CD4-positive, alpha-beta T cell treated with Interleukin-6 for 4 hours (primary cell): ENCODE measurements at places on chromosomes 1 and 21.
A peak's percentile ranks its signal among the peaks of the same experiment; 100 is the strongest.

- no peak for DNase-seq
Measured at GRCh38 chr21:34698270-34699015, 29.6 kb downstream of the CLIC6 start.

- no peak for DNase-seq
Measured at GRCh38 chr21:28069450-28069923, 923.2 kb downstream of the LTN1 start.

- DNase-seq = no peak
Measured at GRCh38 chr1:216902669-216903381, 179.6 kb upstream of the ESRRG start.

GRCh38 chr21:29645666-29646553 is 293.9 kb downstream of the GRIK1 start:
- DNase-seq = no peak

DNA sequence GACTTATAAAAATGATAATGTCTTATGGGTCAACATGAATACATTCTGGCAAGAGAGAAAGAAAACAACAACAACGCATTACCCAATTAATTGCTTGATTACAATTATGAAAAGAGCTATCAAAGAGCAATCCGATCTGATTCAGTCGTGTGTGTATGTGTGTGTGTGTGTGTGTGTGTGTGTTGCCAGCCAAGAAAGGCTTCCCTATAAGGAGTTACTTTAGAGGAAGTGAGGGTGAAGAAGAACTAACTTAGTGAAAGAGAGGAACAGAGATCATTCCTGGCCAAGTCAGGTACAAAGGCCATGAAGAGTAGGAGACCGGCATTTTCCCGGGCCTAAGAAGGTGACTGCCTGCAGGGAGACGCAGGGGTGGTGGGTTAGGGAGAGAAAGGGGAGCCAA is 9.4 kb downstream of the TMEM35B start:
- DNase-seq = no peak

GRCh38 chr1:223225481-223225880 is 82.4 kb upstream of the TLR5 start:
- DNase-seq = no peak

DNA sequence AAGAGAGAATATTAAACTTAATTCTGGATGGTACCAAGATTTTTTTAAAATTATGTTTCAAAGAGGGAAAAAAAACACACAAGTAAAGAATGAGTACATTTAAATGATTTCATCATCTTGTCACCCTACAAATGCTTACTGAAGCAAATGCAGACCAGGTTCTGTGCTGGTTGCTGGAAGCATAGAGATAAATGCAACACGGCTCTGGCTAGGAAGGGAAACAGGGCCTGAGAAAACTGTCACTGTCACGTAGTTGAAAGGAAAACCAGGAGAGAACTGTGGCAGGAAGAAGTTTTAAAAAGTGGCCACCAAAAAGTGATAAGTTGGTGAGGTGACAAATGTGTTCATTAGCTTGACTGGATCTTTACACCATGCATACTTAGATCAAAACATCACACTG is 336.9 kb upstream of the NFIA start:
- no peak for DNase-seq

DNA sequence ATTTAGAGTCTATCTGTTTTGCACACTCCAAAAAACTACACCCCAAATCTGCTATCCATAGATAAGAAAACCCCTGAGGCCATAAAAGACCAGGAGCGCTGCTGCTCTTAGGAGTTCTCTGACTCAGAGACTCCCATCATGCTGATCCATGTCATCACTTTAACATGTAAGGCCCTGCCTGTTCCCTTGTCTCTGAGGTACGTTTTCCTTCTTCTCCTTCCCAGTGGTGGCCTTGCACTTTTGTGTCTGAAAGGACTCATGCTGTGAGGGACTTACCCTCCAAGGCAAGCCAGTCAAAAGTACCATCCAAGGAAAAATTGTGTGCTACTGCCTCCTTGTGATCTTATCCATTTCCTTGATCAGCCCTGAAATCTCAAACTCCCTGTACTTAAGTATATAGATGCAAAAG is 427.4 kb upstream of the NCAM2 start:
- DNase-seq = no peak

DNA sequence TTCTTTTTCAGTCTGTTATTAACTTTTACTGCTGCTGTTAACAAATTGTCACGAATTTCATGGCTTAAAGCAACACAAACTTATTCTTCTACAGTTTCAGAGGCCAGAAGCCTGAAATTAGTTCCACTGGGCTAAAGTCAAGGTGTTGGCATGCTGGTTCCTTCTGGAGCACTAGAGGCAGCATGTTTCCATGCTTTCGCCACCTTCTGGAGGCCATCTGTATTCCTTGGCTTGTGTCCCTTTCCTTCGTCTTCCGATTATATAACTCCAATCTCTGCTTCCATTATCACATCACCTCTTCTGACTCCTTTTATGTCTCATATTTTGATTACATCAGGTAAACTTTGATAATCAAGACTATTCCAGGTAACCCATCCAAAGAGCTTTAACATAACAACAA is 1742.1 kb downstream of the BRINP3 start:
- DNase-seq = no peak

DNA sequence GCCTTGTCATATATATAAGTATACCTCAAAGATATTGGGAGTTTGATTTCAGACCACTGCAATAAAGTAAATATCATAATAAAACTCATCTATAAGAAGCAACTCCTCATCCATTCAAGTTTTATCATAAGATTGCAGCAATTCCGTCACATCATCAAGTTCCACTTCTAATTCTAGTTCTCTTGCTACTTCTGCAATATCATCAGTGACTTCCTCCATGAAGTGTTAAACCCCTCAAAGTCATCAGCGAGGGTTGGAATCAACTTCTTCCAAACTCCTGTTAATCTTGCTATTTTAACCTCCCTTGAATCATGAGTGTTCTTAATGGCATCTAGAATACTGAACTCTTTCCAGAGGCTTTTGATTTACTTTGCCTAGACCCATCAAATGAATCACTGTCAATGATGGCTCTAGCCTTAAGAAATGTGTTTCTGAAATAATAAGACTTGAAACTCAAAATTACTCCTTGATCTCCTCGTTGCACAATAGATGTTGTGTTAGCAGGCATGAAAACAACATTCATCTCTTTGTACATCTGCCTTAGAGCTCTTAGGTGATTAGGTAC is 88.3 kb downstream of the RPE65 start:
- no peak for DNase-seq

DNA sequence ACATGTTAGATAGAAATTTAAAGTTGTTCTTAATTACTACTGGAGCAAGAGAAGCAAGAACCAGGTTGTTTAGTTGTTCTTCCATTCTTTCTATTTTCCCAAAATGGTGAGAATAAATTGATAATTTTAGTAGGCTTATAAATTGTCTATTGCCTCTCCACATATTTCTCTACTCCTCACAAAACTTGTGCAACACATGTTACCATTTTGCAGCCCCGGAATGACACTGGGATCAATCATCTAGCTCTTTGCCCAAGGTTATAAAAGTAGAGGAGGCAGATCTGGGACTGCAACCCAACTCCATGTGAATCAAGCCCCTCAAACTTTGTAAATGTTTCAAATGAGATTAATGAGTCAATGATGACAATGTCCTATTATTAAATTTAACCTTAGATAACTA is 34.9 kb downstream of the PRMT6 start:
- no peak for DNase-seq

- no peak for DNase-seq
Measured at GRCh38 chr1:183548116-183548515, 42.1 kb downstream of the NCF2 start.

DNA sequence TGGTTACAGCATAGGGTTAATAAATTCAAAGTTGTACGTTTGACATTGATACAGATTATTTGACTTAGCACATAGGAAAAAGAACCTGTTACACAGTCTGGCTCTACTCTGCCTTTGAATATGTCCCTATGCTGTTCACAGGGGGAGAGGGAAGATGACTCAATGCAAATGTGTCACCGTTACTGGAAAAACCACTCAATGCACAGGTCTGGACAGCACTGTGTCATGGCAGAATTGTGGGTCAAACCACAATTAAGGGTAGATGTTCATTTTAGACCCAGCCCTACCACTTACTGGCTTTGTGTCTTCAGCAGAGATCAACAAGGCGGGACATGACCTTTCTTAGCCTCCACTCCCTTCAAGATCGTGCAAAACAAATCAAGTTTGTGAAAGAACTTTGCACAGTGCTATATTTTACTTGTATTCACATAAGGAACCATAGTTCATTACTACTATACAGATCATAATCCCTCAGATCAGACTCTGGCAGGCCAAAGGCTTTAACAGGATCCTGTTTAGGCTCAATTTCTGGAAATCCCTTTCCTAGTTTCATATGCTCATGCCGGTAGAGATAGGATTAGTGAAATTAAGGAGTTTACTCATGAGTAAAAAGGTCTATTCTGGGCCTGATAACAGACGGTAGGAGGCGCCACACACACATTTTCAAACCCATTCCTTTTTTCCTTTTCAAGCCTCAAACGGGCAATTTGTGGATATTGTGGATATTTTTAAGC is 22.1 kb downstream of the EIF2D start:
- peak; percentile 72 for DNase-seq

DNA sequence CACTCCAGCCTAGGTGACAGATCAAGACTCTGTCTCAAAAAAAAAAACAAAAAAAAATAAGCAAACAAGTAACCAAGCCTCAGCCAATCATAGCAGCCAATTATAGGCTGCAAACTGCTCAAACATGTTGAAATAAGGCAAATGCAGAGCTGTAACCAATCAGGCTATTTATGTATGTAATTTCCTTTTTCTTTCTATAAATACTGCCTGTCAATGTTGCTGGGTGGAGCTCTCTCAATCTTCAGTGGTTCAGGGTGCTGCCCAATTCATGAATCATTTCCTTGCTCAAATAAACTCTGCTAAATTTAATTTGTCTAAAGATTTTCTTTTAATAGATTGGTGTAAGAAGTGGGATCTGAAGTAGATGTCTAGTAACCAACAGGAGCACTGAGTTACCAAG is 11.6 kb upstream of the CD1D start:
- DNase-seq = no peak

GRCh38 chr1:184326278-184326677 is 60.6 kb upstream of the C1orf21 start:
- no peak for DNase-seq

DNA sequence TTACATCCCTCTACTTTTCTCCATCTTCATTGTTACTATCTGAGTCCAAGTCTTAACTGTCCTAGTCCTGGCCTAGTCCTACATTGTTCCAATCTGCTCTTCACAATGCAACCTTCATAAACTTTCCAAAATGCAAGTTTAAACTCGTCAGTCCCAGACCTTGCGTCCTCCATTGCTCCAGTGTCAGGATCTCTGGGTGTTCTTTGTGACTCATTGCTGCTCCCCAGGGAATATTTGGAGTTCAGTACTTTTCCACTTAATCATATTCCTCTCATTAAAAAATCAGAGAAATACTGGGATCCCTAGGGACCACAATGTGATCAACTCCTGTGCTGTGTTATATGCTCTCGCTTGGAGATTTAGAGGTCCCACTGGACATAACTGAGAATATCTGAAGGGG is 18.0 kb upstream of the KPRP start:
- no peak for DNase-seq

- no peak for DNase-seq
Measured at GRCh38 chr1:20211511-20211931, 25.2 kb upstream of the PLA2G2C start.

DNA sequence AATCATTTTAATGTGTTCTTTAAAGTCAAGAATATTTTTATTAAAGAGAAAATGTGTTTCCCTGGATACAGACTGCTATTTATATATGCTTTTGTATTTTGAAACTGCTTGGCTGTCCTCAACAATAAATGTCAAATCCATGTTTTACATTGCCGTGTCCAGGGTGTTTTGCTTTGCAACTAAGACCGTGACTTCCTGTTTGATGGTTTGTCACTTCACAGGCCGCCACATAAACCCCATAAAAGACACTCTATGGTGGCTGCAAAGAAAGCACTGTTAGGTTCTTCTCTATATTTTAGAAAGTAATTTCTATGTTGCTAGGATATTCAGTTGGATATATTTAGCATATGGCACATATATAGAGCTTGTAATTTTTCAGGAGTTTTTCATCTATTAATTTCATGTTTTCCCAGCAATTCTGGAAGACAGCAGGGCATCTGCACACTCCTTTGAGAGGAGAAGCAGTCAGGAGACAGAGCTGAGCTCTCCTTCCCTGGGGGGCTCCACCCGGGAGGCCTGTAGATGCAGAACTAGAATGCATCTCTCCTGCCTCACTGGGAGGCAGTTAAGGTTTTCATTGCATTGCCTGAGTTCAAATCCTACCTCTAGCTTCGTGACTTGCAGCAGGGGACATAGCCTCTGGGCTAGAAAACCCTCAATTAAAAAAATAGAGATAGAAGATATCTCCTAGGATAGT is 33.1 kb downstream of the PRDM2 start:
- DNase-seq = peak; percentile 55

- no peak for DNase-seq
Measured at GRCh38 chr1:181043025-181043888, 9.5 kb downstream of the MR1 start.

DNA sequence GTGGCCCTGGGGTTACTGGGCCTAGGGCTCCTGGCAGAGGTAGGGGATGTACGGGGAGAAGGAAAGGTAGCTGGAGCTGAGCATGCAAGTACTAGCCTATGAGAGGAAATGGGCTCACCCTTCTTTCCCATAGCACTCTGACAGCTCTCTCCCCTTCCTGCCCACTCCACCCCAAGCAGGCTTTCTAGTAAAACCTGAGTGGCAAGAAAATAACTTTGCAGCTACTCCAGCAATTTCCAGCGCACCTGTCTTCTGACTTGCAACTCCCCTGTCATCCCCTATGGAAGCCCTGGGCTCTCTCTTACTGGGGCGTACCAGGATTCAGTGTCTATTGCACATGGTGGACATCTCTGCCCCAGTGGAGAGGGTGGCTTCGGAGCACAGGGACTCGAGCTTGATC is 6.7 kb upstream of the IVL start:
- no peak for DNase-seq

DNA sequence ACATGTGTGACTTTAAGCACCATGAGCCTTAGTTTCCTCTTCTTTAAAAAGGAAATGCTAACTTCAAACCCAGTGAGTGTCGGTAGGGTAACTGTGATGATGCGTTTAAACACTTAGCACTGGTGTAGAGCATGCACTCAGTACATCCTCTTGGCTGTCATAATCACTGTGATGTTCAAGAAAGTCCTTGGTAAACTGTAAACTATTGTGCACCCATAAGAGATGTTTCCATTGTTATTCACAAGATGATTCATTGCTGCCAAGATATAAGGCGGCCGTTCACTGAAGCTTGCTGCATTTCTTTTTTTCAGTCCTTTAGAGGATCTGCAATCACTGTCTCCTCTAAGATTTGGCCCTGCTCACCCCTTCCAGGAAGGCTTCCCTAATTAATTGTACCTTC is 61.8 kb upstream of the DAB1 start:
- no peak for DNase-seq

GRCh38 chr1:18646786-18647410 is 16.3 kb downstream of the PAX7 start:
- peak; percentile 14 for DNase-seq

DNA sequence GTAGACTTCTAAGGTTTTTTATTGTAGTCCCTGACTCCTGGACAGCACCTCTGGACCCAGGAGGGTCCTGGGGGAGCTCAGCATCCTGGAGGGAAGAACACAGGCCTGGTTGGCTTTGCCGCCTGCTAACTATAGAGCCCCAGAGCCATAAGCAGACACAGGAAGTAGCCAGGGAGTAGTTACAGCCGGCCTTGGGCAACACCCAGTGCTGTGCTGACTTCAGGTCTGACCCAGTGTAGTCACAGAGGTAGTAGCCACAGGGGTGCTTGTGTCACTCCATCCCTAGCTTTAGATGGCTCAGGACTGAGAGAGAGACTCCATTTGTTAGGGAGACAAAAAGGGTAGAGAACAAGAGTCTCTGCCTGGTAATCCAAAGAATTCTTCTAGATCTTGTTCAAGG is 21.9 kb downstream of the MCOLN2 start:
- no peak for DNase-seq
